Progenitor cell of endocrine pancreas (in vitro differentiated cells): ENCODE measurements at places on chromosomes 12 and 14. TPM values are rescaled to one million over a fixed set of nuclear protein-coding genes. Genes with fewer than 3 reads are reported as not detected.

Gene TAS2R19
- total RNA-seq = 6.6 and 8.5 TPM in 2 replicates

Gene TMEM119
- total RNA-seq = 0.24 TPM in 1 of 2 replicates, not detected in the other

Gene C14orf180
- total RNA-seq = not detected in 2 replicates

Gene SDR9C7
- not detected in 2 replicates for total RNA-seq

Gene SERPINA12
- not detected in 2 replicates for total RNA-seq

Gene NUDT4
- 66.3 and 68.8 TPM in 2 replicates for total RNA-seq

Gene NR1H4
- total RNA-seq = not detected in 2 replicates

Gene JPH4
- not detected in 2 replicates for total RNA-seq

Gene HSPA2
- total RNA-seq = 2.7 and 2.9 TPM in 2 replicates

Gene HVCN1
- 4.2 and 5.0 TPM in 2 replicates for total RNA-seq

Gene TEX52
- not detected in 2 replicates for total RNA-seq

GRCh38 chr14:53306267-53306721 lies 153.2 kb upstream of the DDHD1 start:
- DNase-seq = peak; percentile 18

- DNase-seq = peak; percentile 20
These were observed 991 bp upstream of the RCOR1 start for GRCh38 chr14:102591372-102591943.

GRCh38 chr12:121005346-121005815 lies 10.9 kb downstream of the C12orf43 start:
- peak; percentile 48 for DNase-seq

- DNase-seq = no peak
These were observed 112.9 kb downstream of the PRKCH start for GRCh38 chr14:61434311-61434710.

- DNase-seq = no peak
These were observed 7.2 kb downstream of the MGP start for GRCh38 chr12:14878488-14878887.

GRCh38 chr12:112380663-112381405 lies 1.4 kb downstream of the HECTD4 start:
- DNase-seq = no peak

DNA sequence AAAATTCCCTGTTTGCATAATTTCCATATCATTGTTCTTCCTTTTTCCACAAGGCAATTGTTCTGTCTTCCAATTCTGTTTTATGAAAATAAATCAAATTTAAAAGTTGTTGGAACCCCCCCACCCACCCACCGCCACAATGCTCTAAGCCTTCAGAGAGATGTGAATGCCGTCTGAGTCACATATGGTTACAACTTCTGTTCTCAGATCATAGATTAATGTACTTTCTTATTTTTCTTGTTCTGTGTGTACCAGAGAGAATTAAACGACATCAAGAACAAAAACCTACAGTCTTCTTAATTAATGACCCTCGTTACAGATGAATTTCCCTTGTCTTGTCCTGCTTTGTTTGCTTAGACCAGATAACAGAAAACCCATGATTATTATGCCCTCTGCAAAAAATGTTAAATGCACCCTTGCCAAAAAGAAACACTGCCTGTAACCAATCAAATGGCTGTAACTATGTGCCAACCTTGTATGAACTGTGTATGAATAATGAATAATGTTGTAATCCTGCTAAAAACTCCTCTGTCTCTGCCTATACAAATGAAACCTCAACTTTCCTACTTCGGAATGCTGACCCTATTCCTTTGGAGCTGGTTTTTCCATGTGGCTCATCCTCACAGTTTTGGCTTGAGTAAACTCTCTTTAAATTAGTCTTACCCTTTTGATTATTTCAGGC lies 14.0 kb downstream of the OR6S1 start:
- DNase-seq = no peak

DNA sequence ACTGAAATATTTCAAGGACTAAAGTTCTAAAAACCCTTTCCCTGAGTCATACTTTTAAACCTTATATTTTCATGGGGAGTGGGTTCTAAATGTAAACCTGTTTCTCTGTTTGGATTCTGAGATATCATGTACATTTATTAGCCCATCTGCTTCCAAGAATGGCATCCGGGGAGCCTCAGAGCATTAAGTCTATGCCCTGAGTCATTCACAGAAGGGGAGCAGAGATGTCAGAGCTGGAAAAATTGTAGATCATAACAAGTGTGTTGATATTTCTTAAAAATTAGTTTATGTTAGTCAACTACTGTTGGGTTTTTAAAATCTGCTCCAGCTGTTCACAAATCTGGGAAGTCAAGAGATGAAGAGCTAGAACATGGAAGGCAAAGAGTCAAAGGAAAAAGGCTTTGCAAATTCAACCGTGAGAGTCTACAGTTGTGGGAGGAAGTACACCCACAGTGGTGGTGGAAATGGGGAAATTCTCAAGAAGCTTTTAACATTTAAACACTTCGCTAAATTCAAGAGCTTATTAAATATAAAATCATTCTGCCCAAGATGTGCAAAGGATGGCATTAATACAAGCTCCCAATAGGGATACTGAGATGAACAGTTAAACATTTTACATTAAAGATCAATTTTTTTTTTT lies 70.5 kb upstream of the FLRT2 start:
- no peak for DNase-seq

DNA sequence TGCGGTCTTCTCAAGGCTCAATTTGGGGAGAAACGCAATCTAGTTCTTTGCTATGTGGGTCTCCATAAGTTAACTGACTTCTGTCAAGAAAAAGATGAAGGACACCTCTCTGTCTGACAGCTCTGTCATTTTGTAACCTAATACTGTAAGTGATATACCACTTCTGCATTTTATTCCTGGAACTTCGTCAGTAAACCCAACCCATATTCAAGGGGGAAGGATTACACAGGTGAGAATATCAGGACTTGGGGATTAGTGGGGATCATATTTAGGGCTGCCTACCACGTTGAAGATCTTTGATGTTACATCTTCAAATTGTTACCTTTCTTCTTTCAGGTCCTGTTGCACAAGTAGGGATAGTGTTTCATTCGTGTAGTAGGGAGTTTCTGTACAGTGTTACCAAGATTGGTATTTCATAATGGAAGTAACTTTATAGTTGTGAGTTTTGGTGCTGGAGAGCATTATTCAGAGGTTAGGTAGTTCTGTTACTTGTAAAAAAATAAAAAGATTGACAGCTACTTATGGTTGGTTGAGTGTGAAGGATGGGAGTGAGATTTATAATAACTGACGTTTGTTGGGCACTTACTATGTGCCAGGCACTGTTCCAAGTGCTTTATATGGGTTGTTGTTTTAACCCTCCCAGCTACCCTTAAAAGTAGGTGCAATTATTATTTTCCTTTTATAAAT lies 1.6 kb downstream of the TMEM260 start:
- DNase-seq = no peak

DNA sequence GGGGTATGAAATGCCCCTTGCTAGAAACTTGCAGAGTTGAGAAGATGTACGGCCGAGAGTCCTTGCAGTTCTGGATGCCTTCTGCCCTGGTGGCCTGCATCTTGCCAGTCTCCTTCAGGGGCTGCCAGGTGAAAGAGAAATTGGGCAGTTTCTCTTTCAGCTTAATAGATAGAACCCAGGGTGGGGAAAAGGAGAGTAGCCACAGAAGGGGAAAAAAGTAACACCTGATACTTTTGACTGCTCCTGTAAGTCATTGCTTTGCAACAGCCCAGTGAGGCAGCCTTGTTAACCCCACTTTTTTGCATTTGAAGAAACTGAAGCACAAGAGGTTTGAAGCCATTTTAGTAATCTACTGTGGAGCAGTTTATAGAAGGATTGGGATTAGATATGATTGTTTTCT lies 27.6 kb downstream of the TDP1 start:
- no peak for DNase-seq

DNA sequence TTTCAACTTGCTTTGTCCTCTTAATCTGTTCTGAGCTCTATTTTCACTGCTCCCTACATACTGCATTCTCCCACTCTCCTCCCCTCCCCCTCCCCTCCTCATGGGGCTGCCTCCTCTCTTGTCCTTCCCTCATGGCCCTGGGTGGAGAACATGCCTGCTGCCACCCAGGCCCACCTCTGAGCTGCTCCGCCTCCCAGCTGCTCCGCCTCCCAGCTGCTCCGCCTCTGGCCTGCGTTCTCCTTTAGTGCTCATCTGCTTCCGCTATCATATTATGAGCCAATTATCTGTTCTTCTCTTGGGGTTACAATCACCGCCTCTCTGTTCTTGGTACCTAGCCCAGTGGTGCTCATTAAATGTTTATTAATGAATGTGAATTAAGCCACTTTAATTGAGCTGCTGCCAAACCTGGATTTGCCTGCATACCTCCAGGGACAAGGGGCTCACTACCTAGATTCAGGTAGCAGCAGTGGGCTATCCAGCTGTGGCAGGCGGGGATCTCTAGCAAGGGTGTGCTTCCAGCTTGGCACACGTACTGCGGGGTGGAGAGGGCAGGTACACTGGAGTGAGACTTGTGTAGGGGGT lies 32.0 kb upstream of the FAM181A start:
- DNase-seq = no peak

- no peak for DNase-seq
These were observed 71.2 kb upstream of the HOXC13 start for GRCh38 chr12:53867216-53868012.

DNA sequence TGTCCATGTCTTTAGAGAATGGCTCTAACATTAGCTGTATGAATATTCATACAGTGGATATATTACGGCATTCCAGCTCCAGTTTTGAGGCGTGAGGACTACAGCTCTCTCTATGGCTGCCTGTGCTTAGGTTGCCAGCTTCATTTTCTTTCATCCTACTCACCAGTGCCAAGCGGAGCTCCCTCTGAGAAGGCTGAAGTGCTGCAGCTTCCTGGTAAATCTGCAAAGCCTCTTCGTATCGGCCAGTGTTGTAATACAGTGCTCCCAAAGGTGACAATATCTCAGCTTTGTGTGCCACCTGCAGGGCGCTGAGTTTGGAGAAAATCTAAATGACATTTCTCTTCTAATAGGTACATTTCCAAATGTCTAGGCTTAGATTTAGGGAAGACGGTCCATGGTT lies 19.8 kb upstream of the OVCH1 start:
- no peak for DNase-seq

DNA sequence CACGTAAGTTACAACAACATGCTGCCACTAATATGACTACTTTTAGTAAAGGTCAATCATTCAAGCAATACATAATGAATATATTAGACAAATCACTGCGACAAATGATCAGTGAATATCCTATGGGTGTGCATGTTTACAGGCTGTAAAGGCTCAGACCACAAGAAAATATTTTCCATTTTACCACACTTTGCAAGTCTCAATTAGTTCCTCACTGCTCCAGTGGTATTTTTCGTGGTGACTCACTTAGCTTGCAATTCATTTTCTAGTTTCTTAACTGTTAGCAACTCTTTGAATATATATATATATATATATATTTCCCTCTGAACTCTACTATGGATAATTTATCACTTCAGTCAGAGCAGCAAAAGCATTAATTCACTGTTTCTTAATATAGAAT lies 96.9 kb downstream of the EML5 start:
- DNase-seq = no peak

- DNase-seq = no peak
These were observed 61.7 kb upstream of the DDX11 start for GRCh38 chr12:31011746-31012566.

- peak; percentile 20 for DNase-seq
These were observed 242.0 kb upstream of the MDGA2 start for GRCh38 chr14:47917344-47917954.

- no peak for DNase-seq
These were observed 843.4 kb downstream of the SLC6A15 start for GRCh38 chr12:84069198-84069597.

- no peak for DNase-seq
These were observed 36.9 kb upstream of the TSPAN8 start for GRCh38 chr12:71194657-71195056.

DNA sequence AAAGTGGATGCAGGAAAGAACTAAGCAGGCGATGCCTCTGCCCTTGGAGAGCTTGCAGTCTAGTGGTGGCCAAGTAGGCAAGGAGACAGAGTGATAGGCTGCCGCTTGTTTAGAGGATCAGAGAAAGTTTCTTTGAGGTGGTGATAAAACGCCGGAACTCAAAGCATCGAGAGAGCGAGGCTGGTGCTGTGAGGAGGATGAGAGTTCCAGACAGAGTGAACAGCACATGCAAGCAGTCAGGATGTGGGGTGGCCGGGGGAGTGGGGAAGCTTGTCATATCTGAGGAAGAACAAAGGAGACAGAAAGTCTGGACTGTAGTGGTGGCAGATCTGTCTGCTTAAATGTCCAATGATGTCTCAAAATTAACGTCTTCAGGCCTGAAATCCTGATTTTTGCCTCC lies 319.7 kb downstream of the SNAPC1 start:
- no peak for DNase-seq

DNA sequence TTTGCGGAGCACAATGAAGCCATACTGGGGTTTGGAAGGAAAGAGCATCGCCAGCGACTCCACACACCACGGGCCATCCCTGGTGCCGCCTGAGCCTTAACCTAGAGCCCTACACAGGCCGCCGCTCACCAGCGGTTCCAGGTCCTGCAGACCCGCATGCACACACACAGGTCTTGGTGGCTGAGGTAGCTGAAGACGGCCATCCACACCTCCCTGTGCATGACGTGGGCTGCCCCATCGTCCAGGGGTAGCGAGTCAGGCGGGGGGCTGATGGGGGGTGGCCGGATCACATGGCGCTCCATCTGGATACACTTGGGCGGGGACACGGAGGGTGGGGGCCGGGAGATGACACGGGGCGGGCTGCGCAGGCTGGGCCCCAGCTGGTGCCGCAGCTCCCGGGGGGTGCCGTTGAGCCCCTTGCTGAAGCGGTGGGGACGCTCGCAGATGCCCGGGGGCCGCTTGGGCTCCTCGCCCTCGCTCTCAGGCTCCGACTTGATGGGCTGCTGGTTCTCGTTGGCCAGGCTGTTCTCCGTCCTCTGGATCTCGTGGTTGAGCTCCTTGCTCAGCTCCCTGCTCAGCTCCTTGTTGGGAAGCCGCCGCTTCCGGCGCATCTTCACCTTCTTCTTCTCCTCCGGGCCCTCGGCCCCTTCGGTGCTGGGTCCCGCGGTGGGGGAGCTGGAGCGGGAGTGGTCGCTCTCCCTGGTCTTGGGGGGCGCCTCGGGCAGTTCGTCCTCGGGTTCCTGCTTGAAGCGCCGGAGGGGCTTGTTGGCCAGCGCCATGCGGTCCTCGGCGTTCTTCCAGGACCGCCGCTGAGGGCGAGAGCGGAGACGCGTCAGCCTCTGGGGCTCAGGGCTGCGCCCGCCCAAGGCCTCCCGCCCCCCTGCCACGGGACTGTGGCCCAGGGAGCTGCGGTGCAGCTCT lies 42.4 kb downstream of the RNF34 start:
- no peak for DNase-seq

- DNase-seq = no peak
These were observed 16.1 kb upstream of the IFNG start for GRCh38 chr12:68175557-68176061.

- no peak for DNase-seq
These were observed 170.7 kb upstream of the KITLG start for GRCh38 chr12:88750867-88751543.
